MCF 10A (cell line): ENCODE measurements at places on chromosomes 12 and 14. TPM values are rescaled to one million over a fixed set of nuclear protein-coding genes. Genes with fewer than 3 reads are reported as not detected.

RNF212B gene
- total RNA-seq: not detected in 2 replicates

FNTB gene
- total RNA-seq: 12.2 and 13.1 TPM in 2 replicates

MSRB3 gene
- 31.1 and 35.1 TPM in 2 replicates for total RNA-seq

C14orf132 gene
- total RNA-seq: not detected in 2 replicates

RND1 gene
- total RNA-seq: 1.0 and 1.2 TPM in 2 replicates
